Fibroblast of villous mesenchyme (primary cell): ENCODE measurements at places on chromosomes 6 and 20. TPM values are rescaled to one million over a fixed set of nuclear protein-coding genes. Genes with fewer than 3 reads are reported as not detected.

Gene FOXF2
- 0.97 TPM in 1 of 2 replicates, not detected in the other for total RNA-seq

DNA sequence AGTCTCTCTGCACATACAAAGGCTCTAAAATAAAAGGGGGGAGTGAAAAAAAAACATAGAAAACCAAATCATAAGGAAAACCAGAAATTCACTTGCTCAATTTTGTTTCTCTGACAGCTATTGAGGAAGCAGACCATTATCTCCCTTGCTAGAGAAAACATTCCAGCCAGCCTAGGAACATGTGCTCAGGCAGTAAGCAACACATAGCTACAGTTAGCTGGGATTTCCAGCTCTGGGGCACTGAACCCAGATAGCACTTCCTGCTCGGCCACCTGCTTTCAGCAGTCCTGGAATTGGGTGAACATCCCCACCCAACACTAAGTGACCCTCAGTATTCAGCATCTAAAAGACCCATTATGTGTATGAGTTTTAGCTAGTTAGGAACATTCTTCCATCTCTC lies 61.3 kb downstream of the TNFRSF21 start:
- peak; percentile 40 for DNase-seq

DNA sequence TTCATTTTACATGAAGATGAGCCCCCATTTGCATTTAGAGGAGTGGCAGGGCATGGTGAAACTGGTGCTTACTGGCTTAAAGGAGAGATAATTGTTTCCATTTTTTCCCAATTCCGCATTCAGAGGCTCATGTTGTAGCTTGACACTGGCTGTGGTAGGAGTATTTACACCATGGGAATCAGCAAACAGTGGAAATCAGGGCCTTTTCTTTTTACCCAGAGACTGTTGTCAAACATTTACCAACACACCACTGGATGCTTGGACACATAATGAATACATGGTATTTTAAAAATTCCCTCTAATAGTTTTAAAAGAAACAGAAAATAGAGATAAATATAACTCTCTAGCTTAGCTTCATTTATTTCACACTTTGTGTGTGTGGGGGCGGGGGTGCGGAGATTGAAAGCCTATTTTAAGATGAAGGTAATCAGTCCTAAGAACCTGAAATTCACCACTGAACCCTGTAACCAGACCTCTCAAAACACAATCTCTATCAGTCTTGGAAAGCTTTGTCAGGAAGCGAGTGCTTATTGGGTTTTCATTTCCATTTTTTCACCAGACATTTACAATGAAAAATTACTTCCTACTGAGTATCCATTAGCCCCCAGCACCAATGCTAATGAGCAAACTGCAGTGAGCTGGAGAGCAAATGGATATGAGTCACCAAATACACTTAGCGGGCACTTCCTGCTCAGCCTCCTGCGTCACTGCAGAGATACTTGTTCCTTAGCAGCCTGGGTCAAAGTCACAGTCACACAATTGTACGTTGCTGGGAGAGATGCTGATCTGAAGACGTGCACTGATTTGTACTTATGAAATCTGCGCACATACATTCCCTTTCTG lies 532.0 kb downstream of the BCKDHB start:
- peak; percentile 94 for DNase-seq

Gene ZSCAN23
- 4.3 and 9.0 TPM in 2 replicates for total RNA-seq

Gene BEND3
- total RNA-seq, result 3.5 and 4.2 TPM in 2 replicates

GRCh38 chr6:168563656-168564055 lies 122.7 kb downstream of the SMOC2 start:
- no peak for DNase-seq

DNA sequence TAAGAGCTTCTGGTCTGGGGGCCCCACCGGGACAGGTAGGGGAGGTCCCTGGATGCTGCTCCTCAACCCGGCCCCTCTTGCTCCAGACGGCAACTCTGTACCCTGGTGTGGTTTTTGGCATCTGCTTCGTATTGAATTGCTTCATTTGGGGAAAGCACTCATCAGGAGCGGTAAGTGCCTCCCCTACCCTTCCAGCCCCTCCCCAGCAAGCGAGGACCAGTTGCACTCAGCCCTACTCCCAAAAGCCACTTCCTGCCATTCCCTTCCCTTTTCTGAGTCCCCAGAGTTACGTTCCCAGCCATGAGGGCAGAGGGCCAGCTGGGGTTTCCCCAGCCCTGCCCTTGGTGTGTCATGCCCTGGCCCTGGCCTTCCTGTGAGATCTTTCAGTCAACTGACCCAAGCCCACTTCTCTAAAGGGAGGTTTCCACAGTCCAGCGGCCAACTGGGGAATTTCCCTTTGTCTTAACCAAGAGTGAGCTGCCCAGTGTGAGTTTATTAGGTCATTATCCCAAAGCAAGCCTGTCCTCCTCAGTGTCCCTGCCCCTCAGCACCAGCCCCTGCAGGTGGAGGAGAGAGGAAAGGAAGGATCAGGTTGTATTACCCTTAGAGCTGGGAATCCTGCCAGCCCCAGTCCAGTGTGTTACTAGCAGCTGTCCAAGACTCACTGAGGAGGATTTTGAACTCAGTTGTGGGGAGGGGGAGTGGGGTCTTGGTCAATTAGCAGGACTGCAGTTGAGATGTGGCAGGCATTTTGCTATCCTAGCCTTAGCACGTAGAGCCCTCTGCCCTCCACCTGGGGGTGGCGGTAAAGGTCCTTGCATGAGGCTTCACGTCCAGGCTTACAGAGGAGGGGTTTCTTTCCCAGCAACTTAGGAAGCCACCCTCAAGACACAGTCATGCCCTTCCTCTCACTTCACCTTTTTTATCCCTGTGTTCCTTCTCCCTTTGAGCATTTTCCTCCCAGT lies 45.8 kb downstream of the TM9SF4 start:
- DNase-seq, result peak; percentile 71

Gene MICB
- 15.5 and 30.7 TPM in 2 replicates for total RNA-seq

DNA sequence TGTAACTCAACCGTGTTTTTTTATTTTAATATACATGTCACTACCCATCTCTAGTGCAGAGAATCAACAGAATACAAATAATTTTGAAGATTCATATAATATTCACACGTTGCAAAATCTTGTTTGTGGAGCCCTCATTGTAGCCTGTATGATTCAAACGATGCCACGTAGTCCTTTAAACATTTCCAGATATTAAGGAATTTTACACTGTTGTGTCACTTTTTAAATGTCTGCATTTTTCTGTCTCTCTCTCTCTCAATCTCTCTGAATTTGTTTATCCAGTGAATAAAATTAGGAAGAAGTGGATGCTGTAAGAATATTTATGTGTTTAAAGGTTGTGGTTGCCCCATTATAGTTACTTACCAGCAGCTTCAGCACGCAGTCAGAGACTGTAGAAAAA lies 262.0 kb downstream of the PAX1 start:
- no peak for DNase-seq

Gene CST2
- total RNA-seq, result not detected in 2 replicates

Gene NNAT
- 1.3 and 1.6 TPM in 2 replicates for total RNA-seq

DNA sequence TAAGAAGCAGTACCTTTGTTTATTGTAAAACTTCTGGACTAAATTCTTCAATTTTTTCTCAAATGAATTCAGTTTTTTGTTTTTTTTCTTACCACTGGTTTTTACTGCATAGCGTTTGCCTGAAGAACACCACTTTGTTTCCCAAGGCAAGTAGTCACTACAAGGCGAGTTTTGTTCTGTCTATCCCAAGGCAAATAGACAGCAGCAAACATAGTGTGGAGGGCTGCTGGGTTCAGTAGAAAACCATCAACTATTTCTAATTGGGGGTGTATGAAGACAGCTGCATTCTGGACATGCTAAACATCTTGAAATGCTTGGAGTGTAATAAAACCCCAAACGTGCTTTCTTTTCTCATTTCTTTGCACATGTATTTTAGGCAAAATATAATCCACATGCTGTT lies 197.4 kb downstream of the ESR1 start:
- no peak for DNase-seq
